CD4-positive, CD25-positive, alpha-beta regulatory T cell (primary cell): ENCODE measurements at places on chromosomes 5 and 9.

DNA sequence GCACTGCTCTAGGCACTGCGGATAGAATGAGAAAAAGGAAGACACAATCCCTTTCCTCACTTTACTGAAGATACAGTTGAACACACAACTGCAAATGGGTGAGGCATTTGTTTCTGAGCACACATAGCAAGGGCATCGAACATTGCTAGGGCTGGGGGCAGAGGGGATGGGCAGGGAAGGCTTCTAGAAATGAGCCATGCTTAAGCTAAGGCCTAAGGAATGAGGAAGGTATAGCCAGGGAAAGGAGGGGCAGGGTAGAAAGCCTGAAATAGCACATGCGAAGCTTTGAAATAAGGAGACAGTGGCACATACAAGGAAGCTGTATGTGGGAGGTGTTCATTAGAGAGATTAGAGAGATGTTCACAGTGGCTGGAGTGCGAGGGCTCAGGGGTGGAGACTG, 92.7 kb downstream of the KIF4B start:
- no peak for DNase-seq

DNA sequence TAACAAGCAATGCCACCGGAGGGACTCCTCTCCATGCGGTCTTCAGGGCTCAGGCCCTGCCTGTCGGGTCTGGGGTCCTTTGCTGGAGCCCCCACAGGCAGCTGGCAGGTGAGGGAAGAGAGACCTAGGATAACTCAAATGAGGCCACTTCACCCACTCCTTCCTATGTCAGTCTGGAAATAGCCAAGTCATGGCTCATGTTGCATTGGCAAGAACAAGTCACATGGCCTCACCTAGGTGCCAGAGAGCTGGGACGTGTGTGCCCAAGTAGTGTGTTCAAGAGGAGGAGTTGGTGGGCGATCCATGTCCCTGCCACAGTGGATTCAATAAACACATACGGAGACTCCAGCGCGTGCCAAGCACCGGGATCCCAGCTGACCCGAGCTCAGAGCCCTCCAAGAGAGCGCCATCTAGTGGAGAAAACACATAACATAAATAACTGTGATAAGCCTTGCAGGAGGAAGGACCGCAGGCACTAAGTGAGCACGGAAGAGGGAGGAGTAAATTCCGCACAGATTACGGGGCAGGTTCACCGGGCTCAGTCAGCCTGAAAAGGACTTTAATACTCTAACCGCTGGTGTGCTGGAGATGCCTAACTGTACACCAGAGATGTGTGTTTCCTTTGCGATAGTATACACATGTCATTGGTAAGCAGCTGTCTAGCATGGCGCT, 580.8 kb downstream of the CCDC171 start:
- peak; percentile 40 for DNase-seq

GRCh38 chr5:168578538-168579487, at the start of gene PANK3:
PANK3 (minus strand) TSS chr5:168579368; CDS start chr5:168579283, 85 bp downstream.
- peak; percentile 14 for DNase-seq

- DNase-seq = no peak
Measured at GRCh38 chr9:23850242-23850689, 24.2 kb upstream of the ELAVL2 start.

GRCh38 chr5:151014680-151015343, 5.6 kb upstream of the GPX3 start:
- DNase-seq = no peak

DNA sequence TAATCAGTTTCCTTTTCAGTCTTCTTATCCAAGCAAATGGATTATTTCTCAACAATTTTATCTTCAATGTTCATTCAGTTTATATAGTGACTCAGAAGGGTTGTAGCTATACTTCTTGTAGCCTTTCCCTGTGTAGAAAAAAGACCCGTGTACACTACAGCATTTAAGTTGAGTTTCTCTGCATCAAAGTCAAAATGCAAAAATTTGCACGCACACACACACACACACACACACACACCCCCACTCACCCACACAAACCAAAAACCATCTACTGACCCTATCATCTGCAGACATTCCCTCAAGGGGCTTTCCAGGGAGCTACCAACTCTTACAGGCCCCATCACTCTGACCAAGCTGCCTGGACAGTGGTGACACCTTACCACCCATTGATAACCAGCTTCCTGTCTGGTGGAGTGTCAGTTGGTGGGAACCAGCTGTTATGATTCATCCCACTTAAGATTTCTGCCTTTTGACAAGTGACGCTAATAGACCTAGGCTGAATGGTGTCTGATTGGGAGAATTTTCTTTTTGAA, 12.2 kb upstream of the ELL2 start:
- DNase-seq = no peak

GRCh38 chr5:58849921-58850667, 267.2 kb downstream of the RAB3C start:
- peak; percentile 24 for DNase-seq

DNA sequence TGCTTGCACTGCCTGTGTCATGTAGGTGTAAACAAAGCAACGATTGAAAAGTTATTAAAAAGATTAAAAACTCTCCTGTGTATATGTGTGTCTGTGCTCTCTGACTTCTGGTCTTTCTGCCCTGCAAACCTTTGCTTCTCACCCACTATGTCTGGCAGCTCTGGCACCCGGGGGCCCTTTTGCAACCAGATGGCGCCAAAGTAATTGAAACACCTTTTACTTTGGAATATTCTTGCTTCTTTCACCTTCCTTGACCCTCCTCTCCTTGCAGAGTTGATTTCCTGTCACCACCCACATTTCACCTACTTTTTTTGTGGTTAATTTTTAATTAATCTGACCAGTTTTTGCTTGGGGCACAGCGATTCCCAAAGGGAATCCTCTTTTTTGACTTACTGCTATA, 275.5 kb downstream of the ARHGEF28 start:
- no peak for DNase-seq

- no peak for DNase-seq
Measured at GRCh38 chr5:38497946-38498345, 58.5 kb downstream of the LIFR start.

GRCh38 chr9:98724810-98725530, 16.2 kb upstream of the GABBR2 start:
- no peak for DNase-seq

DNA sequence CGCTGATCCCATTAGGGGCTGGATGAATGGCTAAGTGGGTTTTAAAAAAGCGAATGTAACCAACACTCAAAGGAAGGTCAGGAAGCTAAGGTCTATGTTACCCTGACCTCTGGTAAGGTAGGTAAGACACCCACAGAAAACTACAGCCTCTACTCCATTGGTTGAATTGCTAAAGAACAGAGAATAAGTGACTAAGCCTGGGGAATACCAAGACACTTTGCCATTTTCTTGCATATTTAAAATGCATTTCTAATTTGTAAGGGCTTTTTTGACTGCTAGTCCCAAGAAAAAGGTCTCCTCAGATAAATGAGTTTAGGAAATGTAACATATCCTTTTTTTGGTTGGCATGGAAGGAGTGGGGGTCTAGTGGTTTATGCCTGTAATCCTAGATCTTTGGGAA, 368.7 kb downstream of the BNC2 start:
- no peak for DNase-seq

DNA sequence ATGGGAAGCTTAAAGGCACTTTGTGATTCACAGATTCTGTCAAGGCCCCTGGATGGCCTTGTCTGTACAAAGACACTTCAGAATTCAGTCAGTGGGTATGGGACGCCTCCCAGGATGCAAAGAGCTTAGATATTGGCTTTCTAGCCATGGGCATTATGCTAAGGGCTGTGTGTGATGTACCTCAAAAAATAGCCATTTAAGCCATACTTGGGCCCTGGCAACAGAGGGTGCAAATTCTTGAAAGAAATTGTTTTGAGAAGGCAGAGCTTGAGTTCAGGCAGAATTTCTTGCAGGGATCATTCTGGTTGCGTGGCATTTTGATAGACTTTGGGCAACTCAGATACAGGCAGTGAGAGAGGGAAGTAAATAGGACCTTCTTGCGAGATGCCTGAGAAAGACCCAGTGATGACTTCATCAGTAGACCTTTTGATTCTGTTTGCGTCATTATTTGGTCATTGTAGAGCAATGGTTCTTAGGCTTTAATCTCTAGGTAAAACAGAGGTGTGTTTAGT, 3.9 kb downstream of the CYFIP2 start:
- no peak for DNase-seq

- peak; percentile 77 for DNase-seq
Measured at GRCh38 chr5:139636207-139636792, 11.8 kb upstream of the CXXC5 start.

DNA sequence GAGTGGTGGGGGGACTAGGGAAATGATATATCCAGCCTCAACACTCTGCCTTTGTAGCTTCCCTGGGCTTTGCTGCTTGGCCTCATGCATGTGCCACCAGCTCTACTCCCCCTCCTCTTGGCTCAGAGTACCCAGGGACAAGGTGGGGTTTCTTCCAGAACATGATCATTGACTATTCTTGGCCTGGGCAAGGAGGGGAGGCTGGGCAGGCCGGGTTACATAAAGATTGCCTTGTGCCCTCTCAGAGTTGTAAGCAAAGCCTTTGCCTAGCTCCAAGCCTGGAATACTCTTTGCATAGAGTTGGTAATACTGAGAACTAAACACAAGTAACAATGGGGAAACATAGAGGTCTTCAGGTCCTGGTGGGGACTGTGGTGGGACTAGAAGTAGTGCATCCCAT, 11.9 kb downstream of the ADRB2 start:
- DNase-seq = no peak

DNA sequence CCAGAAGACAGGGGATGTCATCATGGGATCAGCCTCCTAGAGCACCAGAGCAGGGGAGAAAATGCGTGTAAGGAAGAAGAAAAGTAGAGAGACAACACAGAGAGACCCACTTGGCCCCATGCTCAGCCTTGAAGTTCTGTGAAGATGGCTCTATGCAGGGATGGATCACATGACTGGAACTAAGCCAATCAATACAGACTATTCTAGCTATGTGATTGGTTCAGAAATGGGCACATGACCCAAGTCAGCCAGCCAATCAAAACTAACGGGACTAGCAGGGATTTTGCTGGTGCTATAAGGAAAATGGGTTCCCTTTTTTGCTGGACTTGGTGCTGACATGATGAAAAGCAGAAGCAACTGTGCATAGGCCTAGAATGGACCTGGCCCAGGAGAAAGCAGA, 173.0 kb upstream of the TBC1D2 start:
- no peak for DNase-seq

DNA sequence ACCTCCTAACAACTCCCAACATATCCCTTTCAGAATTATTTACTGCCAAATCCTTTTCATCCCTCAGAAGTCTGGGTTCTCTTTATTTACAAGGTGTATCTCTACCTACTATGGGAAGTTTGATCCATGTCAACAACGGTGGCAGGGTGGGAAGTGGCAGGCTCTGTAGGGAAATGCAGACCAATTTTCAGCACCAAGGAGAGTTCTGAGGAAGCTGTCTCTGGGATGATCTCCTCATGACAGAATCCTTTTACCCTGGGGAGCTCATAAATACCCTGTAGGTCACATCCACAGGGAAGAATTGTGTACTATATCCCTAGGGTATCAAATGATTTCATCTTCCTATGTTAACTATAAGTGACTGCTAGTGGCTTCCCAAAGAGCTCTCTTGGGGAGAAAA, 107.8 kb upstream of the NEK6 start:
- no peak for DNase-seq

GRCh38 chr5:34485768-34486030, 170.4 kb upstream of the RAI14 start:
- DNase-seq = no peak

- DNase-seq = no peak
Measured at GRCh38 chr9:78575081-78575480, 278.2 kb downstream of the PSAT1 start.

DNA sequence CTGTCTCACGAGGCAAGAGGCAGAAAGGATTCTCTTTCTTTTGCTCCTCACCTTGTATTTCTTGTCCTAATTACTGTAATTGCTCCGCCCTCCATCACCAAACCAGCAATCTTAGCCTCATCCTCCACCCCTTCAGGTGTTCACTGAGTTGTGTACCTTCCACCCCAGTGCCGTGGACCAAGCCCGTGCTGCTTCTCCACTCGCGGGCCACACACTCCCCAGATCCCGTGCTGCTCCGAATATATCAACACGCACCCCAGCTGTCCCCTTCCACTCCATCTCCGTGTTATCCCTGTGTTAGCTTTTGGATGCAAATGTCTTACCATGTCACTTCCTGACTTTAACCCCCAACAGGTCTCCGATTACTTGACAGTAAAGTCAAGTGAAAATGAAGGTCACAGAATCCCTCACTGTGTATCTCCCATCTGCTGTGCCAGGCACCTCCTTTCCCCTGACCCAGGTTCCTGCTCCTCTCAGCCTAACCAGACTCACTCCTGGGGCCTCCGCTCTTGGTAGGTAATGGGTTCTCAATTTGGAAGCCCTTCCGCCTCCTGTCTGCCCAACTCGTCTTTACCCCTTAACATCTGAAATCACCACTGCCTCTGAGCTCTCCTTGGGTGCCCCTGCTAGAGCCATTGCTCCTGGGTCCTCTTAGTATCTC, 320.2 kb downstream of the MED10 start:
- DNase-seq = no peak

DNA sequence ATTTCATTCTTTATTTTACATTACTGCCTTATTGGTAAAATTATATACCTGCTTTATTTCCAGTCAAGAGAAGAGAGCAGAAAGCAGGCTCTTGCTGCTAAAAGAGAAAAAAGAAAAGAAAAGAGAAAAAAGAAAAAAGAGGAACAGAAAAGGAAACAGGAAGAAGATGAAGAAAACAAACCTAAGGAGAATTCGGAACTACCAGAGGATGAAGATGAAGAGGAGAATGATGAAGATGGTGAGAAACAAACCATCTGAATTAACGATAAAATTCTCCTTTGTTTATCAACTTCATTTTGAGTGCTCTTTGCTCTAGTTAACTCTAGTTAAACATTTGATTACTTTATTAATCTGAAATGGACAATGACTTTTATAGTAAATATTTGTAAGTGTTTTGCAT, 23.5 kb upstream of the EIF4EBP3 start:
- no peak for DNase-seq

DNA sequence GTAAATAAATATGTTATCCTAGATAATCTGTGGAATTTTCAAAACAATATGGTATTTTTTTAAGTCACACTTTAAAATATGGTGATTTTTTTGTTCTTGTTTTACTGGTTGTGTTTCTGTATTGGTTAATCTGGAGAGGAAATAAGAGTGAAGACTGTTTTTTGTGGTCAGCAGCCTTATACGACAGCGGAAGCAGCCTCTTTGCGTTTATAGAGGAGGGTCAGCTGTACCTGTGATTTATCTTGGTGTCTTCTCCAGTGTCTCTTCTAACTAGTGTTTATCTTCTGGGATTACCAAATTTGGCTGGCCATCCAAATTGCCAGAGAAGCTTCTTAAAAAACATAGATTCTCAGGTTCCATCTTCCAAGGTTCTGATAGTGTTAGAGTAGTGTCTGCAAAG, 58.7 kb downstream of the ICE1 start:
- DNase-seq = peak; percentile 64

- no peak for DNase-seq
Measured at GRCh38 chr9:118148990-118149389, 444.8 kb downstream of the TLR4 start.

- DNase-seq = no peak
Measured at GRCh38 chr9:137310189-137311052, 8.3 kb upstream of the NRARP start.

GRCh38 chr5:140162781-140163180, 12.2 kb upstream of the CYSTM1 start:
- no peak for DNase-seq

GRCh38 chr9:138061631-138062030, 184.0 kb downstream of the CACNA1B start:
- DNase-seq = no peak
